ENCODE measurements at places on chromosomes 7 and 10.

DNA sequence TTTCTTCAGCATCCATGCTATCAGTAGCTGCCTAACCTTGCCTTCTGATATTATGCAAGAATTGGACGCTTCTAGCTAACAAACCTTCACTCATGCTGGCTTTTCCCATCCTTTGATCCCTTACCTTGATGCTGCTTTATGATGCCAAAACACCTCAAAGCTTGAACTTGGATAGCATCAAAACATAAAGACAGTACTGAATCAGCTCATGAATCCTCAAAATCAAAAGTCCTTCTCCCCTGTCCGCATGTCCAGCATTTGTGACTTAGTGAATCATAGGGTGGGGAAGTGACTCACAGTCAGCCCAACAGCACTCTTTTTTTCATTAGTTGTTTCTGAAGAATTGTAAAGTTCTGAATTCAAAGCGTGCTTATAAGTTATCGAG is 89.5 kb upstream of the PIK3CG start:
- peak; percentile 64 for DNase-seq

GRCh38 chr7:148084138-148084537 is 506.4 kb upstream of the C7orf33 start:
- peak; percentile 72 for DNase-seq

- DNase-seq = no peak
These were observed 861 bp upstream of the LIMK1 start for GRCh38 chr7:74082770-74083116.

- DNase-seq = peak; percentile 23
These were observed 33.9 kb downstream of the DNAJC1 start for GRCh38 chr10:21969326-21970287.

GRCh38 chr10:21463436-21463835 is 62.0 kb downstream of the SKIDA1 start:
- DNase-seq = no peak

GRCh38 chr7:42167206-42167605 is 69.8 kb downstream of the GLI3 start:
- no peak for DNase-seq

- no peak for DNase-seq
These were observed 64.9 kb downstream of the IKZF1 start for GRCh38 chr7:50369143-50370026.

DNA sequence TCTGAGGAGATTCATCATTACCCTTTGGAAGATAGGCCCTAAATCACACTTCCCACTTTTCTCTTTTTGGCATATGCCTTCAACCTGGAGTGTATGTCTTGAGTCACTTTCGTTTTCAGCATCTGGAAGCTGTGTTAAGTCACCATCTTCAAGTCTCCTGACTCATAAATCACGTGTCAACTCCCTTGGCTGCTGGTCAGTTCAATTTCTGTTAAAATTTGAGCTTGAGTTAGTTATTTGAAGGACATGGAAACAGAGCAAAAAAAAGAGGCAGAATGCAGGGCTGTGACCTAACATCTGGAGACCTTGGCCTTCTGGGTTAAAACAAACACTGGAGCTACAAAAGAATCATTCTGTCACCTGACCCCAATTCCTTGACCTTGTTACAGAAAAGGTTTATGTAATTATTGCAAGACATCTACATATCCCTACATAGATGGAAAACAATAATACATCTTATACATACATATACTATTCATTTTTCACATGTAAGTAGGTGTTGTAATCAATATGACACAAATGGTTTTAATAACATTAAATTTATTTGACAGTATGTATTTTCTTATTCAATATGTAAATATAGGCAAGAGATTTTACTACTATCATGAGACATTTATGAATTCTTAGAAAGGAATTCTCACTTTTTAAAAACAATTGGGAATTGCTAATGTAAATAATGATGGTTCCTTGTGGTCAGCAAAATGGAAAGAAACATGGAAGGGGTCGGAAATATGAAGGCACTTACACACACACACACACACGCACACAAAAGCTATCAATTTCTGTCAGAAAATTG is 169.7 kb upstream of the PHYHIPL start:
- DNase-seq = peak; percentile 68

All from AG10803 (cell line).